Epithelial cell of proximal tubule (primary cell): ENCODE measurements at places on chromosomes 6 and 20. TPM values are rescaled to one million over a fixed set of nuclear protein-coding genes. Genes with fewer than 3 reads are reported as not detected.

Gene PDYN
- total RNA-seq = not detected in 2 replicates

Gene CFAP61
- not detected in 2 replicates for total RNA-seq

DNA sequence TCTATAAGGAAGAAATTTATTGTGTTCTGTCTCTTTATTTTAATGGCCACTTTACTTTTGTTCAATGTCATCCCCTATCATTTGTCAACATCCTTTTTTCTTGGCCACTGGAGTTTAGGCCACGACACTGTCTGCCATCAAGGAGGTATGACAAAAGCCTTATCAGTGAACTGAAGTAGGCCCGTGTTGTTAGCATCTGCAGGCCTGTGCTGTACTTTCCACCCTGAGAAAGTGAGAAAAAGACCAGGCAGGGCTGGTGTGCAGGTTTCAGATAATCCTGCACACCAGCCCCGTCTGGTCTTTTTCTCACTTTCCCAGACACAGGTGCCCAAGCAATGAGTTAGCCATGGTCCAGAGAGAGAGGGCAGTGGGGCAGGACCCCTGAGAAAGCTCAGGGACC lies 57.6 kb downstream of the GOPC start:
- no peak for DNase-seq

Gene GLP1R
- 0.07 TPM in 1 of 2 replicates, not detected in the other for total RNA-seq

GRCh38 chr20:25397821-25398220 lies 7.2 kb upstream of the ABHD12 start:
- no peak for DNase-seq

DNA sequence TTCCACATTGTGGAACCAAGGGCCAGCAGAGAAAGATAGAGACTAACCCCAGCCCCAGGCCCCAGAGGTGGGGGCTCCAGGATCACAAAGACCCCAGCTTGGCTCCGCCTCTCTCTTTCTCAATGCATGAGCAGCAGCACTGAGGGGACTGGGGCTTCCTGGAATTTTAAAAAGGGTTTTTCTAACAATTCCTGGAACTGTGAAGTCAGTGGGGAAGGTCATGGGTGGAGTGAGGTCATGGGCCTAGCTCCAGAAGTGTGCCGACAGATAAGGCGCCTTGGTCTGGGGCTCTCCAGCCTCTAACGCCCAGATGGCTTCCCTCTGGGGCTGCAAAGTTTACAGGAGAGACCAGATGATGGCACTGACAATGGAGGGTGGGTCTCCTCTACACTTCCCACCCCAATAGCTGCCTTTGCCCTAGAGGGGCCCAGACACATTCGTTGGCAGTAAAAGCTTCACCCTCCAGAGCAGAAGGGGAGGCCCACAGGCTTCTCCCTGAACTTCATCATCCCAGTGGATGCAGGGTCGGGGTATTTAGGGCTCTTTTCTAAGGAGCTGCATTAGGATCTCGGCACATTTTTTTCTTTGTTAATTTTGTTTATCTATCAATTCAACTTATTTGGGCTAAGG lies 46.9 kb upstream of the CD93 start:
- DNase-seq = no peak

GRCh38 chr20:44866703-44867335 lies 18.7 kb upstream of the YWHAB start:
- DNase-seq = no peak
